M059J (cell line): ENCODE measurements at places on chromosomes 7 and 10. TPM values are rescaled to one million over a fixed set of nuclear protein-coding genes. Genes with fewer than 3 reads are reported as not detected.

- no peak for DNase-seq
These were observed 146.3 kb downstream of the ADARB2 start for GRCh38 chr10:1591045-1591444.

GRCh38 chr10:133258818-133259601, 17.7 kb downstream of the ADAM8 start:
- peak; percentile 99 for DNase-seq

- no peak for DNase-seq
These were observed 50.1 kb upstream of the ADRB1 start for GRCh38 chr10:113993489-113993991.

GRCh38 chr7:119802147-119802546, 470.8 kb upstream of the KCND2 start:
- no peak for DNase-seq

DNA sequence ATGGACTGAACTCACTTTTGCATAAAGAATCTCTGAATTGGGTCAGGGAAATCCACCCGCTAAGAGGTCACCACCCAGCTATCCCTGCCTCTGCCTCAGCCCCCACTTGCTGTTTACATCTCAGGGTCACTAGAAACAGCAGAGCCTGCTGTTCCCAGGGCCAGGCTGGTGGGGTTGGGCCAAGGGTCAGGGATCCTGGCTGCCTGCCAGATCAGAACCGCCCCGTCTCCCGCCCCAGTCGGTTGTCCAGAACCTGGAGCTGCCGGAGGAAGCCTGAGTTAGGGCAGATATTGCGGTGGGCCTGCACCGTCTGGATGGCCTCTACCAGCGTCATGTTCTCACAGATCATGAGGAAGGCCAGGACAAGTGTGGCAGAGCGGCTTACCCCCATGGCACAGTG, 17.0 kb upstream of the SAMD8 start:
- DNase-seq, result no peak

GRCh38 chr10:42974693-42975002, 102.2 kb upstream of the RET start:
- no peak for DNase-seq

- DNase-seq, result no peak
These were observed 87.8 kb upstream of the DUSP5 start for GRCh38 chr10:110409926-110410325.

DNA sequence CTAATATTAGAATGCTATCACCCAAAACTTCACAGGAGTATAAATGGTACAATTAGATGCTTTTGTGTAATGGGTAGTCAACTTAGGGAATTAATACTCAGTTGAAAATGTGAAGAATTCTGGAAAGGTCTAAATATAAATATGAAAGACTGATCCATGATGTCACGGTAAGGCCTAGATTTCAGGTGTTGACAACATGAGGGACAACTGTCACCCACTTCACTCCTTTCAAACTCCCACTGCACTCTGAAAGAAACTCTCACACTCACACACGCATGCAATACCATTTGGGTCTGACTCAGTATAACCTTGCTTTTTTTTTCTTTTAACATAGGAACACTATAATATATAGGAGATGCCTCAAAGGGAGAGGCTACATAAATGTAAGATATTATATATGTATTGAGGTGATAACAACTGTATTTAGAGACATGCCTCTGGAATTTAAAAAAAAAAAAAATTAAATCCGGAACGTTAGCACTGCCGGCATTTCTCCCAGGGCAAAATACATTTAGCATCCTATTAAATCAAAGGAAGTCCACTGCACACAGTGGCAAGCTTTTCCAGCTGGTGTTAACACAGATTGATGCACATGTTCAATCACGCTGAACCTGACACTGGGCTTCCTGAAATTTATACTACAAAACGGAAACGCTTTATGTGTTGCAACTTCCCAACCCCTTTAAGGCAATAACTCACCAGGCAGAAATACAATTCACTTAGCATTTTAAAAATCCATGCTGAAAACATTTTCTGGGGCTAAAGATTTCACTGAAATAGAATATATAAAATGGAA, 74.9 kb downstream of the RSU1 start:
- no peak for DNase-seq

GRCh38 chr10:6643962-6644361, 63.9 kb upstream of the PRKCQ start:
- no peak for DNase-seq

- peak; percentile 49 for DNase-seq
These were observed 193.6 kb downstream of the MBL2 start for GRCh38 chr10:52578871-52579405.

DNA sequence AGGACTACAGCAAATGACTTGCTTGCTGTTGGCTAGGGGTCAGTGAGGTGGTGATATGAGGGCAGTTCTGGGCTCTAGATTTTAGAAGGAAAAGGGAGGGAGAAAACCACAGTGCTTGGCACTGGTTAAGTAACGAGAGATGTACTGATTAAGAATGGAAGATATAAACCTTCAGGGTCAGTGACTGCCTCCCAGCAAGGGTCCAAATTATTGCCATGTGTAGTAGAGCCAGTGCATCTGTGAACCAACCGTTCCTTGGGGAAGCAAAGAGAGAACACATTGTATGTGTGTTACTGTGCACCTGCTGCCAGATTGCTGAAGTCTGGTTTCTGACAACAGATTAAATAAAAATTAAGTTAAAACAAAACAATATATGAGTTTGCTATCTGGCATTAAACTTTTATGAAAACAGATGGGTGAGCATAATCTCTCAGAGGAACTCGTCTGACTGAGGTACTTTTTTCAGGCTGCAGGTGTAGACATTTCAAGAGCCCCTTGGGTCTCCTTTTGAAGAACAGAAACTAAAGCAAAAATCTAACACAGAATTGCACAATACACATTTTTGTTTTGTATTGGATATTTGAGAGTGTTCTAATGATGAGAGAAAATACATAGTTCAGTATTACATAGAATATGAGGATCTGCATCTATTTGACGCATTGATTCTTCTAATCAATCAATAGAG, 1120.6 kb downstream of the SORCS3 start:
- DNase-seq, result no peak

- DNase-seq, result no peak
These were observed 29.3 kb downstream of the SLC39A12 start for GRCh38 chr10:17980846-17981565.

DNA sequence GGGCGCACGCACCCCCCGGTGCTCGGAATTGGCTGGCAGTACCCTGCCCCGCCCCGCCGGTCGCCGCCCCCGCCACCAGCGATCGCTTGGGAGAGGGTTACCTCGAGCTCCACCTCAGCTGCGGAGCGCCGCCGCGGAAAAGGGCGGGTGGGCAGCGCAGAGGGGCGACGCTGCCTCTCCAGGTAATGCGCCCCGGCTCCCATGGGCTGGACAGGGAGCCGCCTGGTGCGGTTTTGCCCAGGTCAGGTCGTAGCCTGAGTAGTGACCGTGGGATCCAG, 1.3 kb downstream of the PFKFB3 start:
- DNase-seq, result no peak

DNA sequence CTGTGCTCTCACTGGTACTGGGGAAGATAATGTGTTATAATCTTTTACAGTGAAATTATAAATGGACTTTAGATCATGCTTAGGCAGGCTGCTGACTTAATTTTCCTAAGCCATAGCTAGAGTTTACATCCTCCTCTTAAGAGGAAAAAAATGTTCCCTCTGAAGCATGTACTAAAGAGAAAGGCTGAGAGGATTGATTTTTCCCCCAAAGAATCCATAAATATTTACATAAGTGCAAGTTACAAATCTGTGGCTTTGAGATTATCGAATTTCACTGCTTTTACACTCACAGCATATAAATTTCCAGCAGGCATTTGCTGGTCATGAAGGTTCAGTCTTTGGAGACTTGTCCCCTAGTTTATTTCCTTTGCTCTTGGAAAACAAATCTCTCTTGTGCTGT, 43.7 kb downstream of the CREB5 start:
- no peak for DNase-seq

DNA sequence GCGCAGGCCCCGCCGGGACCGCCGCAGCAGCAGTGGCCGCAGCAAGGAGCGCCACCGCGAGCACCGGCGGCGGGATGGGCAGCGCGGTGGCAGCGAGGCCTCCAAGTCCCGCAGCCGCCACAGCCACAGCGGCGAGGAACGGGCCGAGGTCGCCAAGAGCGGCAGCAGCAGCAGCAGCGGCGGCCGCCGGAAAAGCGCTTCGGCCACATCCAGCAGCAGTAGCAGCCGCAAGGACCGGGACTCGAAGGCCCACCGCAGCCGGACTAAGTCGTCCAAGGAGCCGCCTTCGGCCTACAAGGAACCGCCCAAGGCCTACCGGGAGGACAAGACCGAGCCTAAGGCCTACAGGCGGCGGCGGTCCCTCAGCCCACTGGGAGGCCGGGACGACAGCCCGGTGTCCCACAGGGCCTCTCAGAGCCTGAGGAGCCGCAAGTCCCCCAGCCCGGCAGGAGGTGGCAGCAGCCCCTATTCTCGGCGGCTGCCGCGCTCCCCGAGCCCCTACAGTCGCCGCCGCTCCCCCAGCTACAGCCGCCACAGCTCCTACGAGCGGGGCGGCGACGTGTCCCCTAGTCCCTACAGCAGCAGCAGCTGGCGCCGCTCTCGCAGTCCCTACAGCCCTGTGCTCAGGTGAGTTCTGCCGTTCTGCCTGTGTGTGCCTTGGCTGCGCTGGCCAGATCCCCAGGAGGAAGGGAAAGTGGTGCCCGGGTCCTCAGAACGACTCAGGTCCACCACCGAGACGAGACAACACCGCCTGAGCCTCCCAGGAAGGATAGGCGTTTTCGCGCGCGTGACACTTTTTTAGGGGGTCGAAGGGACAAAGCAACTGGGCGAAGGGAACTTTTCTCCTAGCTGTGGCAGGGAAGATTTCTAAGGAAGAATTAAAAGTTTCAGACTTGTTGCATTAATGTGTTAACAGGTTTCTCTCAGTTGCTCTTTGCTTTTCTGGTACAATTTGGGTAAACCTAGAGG, 1.5 kb downstream of the CDK13 start:
- peak; percentile 68 for DNase-seq

GRCh38 chr10:76729841-76730487, 907.6 kb downstream of the KCNMA1 start:
- DNase-seq, result no peak

- DNase-seq, result no peak
These were observed 1115.6 kb upstream of the GHITM start for GRCh38 chr10:83023662-83024061.

GRCh38 chr7:104209063-104209462, 1.2 kb upstream of the ORC5 start:
- no peak for DNase-seq

DNA sequence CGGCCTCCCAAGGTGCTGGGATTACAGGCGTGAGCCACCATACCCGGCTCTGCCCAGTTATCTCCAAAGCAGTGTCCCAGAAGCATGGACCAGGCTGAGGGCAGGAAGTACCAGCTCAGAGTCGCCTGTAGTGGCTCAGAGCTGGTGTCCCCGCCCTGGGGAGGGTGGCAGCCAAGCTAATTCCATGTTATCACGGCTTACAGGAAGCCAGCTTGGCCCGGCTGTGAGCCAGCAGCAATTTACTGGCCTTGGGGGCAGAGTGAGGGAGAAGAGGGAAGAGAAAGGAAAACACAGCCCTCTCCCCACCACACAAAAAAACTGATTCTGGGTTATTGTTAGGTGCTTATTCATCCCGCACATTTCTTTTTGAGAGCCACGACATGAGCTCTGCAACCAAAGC, 88.1 kb downstream of the HIP1 start:
- DNase-seq, result peak; percentile 67

DNA sequence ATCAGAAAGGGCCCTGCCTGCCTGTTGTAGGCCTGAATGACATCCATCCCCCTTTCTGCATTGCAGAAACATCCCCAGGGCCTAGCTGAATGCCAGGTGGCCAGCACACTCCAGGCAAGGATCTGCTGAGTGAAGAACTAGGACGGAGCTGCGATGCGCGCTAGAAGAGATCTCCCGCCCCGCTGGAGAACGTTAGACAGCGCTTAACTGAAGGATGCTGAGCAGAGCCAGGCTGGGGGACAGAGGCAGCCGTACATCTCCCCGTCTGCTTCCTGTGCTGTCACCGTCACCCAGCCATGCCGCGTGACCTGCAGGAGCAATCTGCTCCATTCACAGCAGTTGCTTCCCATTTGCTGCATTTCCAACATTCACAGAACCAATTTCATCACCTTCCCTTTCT, 73.3 kb downstream of the FAM53B start:
- DNase-seq, result no peak

NPFFR1 gene
- not detected in 2 replicates for total RNA-seq

TUBB8 gene
- total RNA-seq, result 0.22 TPM in 1 of 2 replicates, not detected in the other

DNAH11 gene
- 1.5 and 7.0 TPM in 2 replicates for total RNA-seq

SCIN gene
- total RNA-seq, result 0.27 and 0.67 TPM in 2 replicates

MRLN gene
- total RNA-seq, result not detected in 2 replicates

GRB10 gene
- 0.10 and 0.20 TPM in 2 replicates for total RNA-seq

GLI3 gene
- 4.4 and 7.6 TPM in 2 replicates for total RNA-seq

LRWD1 gene
- 27.3 and 27.4 TPM in 2 replicates for total RNA-seq

GRM3 gene
- total RNA-seq, result not detected in 2 replicates

TBX20 gene
- total RNA-seq, result 2.1 and 4.3 TPM in 2 replicates

AZGP1 gene
- 0.62 TPM in 1 of 2 replicates, not detected in the other for total RNA-seq

NEURL1 gene
- total RNA-seq, result 4.5 and 19.9 TPM in 2 replicates

EGR2 gene
- total RNA-seq, result 0.05 TPM in 1 of 2 replicates, not detected in the other

GALNT17 gene
- not detected in 2 replicates for total RNA-seq

PROSER2 gene
- 2.1 and 4.7 TPM in 2 replicates for total RNA-seq

EPHB4 gene
- 26.3 and 36.8 TPM in 2 replicates for total RNA-seq

UPK3B gene
- 0.05 TPM in 1 of 2 replicates, not detected in the other for total RNA-seq

EPHA1 gene
- 0.20 and 0.30 TPM in 2 replicates for total RNA-seq

ENTPD1 gene
- 0.02 TPM in 1 of 2 replicates, not detected in the other for total RNA-seq
